Lower leg skin (tissue), 4 donors: ENCODE measurements at places on chromosomes 7 and 10. TPM values are rescaled to one million over a fixed set of nuclear protein-coding genes. Genes with fewer than 3 reads are reported as not detected.

The EPHB4 gene
- total RNA-seq = 51.9 TPM

The ZCWPW1 gene
- total RNA-seq = 4.1 TPM

The GPR37 gene
- total RNA-seq = 3.9 TPM

The KLF14 gene
- total RNA-seq = not detected

The ARHGAP22 gene
- total RNA-seq = 3.0 TPM

The SPDYE2B gene
- not detected for total RNA-seq

The NUTM2E gene
- total RNA-seq = 0.72 TPM

The EN2 gene
- not detected for total RNA-seq

The PHKG1 gene
- 1.6 TPM for total RNA-seq

The LRRC4 gene
- 0.32 TPM for total RNA-seq

The SLC26A5 gene
- 1.2 TPM for total RNA-seq

The FEZF1 gene
- total RNA-seq = not detected

The FERD3L gene
- not detected for total RNA-seq

The CFAP70 gene
- total RNA-seq = 0.94 TPM

The HSPA12A gene
- 9.3 TPM for total RNA-seq

The NKX6-2 gene
- total RNA-seq = not detected

The FAM13C gene
- 5.0 TPM for total RNA-seq

The FXYD4 gene
- total RNA-seq = not detected

The FFAR4 gene
- total RNA-seq = 0.88 TPM

The DPCD gene
- total RNA-seq = 12.7 TPM

The NPFFR1 gene
- total RNA-seq = not detected

The GIMAP5 gene
- total RNA-seq = 18.7 TPM

The GBX1 gene
- total RNA-seq = 2.4 TPM

The ACADSB gene
- total RNA-seq = 8.8 TPM

The GPR85 gene
- total RNA-seq = 0.16 TPM

The ATAD1 gene
- total RNA-seq = 34.2 TPM

The ITPRIP gene
- 77.8 TPM for total RNA-seq

The NYAP1 gene
- 0.39 TPM for total RNA-seq

The WNT8B gene
- not detected for total RNA-seq

The LGI1 gene
- 2.8 TPM for total RNA-seq

The SFTPA2 gene
- total RNA-seq = not detected
